ENCODE measurements at places on chromosomes 1 and 21. TPM values are rescaled to one million over a fixed set of nuclear protein-coding genes. Genes with fewer than 3 reads are reported as not detected.

DNA sequence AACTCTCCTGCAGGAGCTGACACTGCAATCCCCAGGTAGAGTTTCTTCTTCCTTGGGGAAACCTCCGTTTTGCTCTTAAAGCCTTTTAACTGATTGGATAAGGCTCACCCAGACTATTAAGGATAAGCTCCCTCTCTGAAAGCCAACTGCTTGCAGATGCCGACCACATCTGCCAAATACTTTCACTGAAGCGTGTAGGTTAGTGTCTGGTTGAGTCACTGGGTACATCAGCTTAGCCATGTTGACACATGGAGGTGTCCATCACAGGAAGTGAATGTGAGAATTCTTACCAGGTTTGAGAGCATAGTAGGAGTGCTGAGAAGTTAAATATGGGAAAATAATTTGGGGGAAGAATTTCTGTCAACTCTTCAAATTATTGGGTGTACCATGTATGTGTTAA is 202.0 kb downstream of the AJAP1 start:
- H3K27me3 ChIP-seq, result no peaks in the 10 kb centered on the region
- H3K27ac ChIP-seq, result no peak overlapping the region
- no peak overlapping the region for H3K4me3 ChIP-seq

DNA sequence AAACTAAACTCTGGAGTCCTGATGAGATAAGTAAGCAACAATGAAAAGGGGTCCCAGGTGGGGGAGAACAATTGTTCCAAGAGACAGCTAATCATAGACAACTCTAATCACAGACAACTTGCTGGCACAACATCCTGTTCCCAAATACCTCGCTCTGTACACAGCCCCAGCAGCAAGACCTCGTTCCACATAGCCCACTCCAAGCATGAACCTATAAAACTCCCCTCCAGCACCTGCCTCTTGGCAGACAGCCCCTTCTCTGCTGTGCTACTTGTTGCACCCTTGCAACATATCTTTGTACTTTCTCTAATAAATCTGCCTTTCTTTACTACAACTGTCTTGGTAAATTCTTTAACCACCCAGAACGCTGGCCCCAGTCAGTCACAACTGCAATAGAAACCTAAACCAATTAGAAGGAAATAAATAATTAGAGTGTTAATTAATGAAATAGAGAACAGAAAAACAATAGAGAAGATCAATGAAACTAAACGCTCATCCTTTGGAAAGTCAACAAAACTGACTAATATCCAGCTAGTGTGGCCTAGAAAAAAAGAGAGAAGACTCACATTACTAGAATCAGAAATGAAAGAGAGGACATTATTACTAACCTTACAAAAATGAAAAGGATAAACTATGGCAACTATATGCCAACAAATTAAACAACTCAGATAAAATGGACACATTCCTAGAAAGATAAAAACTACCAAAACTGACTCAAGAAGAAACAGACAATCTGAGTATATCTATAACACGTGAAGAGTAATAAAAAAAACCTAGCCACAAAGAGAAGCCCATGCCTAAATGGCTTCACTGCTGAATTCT is 36.1 kb downstream of the LRRC40 start:
- H3K4me3 ChIP-seq, result no peak overlapping the region
- no peaks in the 10 kb centered on the region for H3K36me3 ChIP-seq
- no peaks in the 10 kb centered on the region for H3K27me3 ChIP-seq
- DNase-seq, result no peak

PPP1R8 gene
- 31.2 TPM for polyA plus RNA-seq

- no peaks in the 10 kb centered on the region for H3K36me3 ChIP-seq
- H3K27me3 ChIP-seq, result no peaks in the 10 kb centered on the region
- no peak for DNase-seq
- no peak overlapping the region for H3K4me3 ChIP-seq
- no peak overlapping the region for H3K27ac ChIP-seq
Observed at GRCh38 chr21:15241997-15242736, 177.4 kb upstream of the NRIP1 start.

DNA sequence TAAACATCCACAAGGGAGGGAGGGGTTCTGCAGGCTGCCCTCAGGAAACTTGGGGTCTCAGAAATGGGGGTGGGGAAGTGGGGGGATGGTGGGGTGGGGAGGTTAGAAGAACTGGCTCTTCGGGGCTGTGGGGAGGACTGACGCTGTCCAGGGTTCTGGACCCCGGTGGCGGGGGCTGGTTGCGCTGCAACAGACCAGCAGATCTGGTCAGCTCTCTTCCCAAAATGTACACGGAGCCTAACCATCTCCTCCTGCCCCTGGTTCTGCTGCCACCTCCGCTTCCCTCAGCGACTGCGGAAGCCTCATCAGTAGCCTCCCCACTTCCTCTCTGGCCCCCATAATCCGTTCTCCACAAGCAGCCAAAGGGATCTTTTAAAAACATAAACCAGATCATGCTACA is 29.3 kb upstream of the C1QA start:
- peaks cover 81% of the 10 kb centered on the region for H3K27me3 ChIP-seq
- H3K4me3 ChIP-seq, result no peak overlapping the region
- no peak for DNase-seq

KLF17 gene
- polyA plus RNA-seq, result not detected

GRCh38 chr1:211541720-211542477 is 37.1 kb downstream of the SLC30A1 start:
- H3K27ac ChIP-seq, result no peak overlapping the region
- no peaks in the 10 kb centered on the region for H3K27me3 ChIP-seq
- H3K4me3 ChIP-seq, result no peak overlapping the region
- no peaks in the 10 kb centered on the region for H3K36me3 ChIP-seq
- no peak for DNase-seq

DNA sequence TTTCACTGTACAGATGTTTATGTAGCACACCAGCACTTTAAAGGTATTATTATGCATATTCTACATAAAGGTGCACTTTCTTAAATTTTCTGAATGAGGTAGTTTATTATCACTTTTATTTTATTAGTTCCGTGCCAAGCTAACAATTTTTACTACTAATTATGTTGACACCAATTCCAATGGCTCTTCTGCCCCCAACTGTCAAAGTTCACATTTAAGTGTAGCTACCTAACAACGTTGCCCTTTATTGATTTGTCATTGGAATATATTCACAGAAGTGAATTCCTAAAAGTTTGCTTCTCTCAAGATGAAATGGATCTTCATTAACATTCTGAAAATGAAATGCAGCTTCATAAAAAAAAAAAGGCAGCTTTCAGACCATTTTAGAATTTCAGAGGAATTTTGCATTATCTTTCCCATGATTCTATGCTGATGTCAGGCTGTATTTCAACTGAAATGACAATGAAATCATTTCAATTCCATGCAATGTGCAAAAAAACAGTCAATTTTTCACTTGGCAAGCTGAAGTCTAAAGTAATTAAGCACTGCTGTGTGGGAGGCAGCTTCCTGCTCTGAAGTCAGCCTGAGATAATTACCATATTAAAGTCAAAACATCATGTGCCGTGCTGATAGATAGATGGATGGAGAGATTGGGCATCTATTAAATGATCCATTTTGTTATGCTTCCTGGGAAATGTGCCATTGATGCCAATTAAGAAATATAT is 229.2 kb downstream of the TTLL7 start:
- H3K36me3 ChIP-seq, result no peaks in the 10 kb centered on the region
- no peaks in the 10 kb centered on the region for H3K27me3 ChIP-seq
- H3K27ac ChIP-seq, result no peak overlapping the region
- H3K4me1 ChIP-seq, result no peaks in the 10 kb centered on the region
- no peak overlapping the region for H3K4me3 ChIP-seq
- DNase-seq, result no peak

DNA sequence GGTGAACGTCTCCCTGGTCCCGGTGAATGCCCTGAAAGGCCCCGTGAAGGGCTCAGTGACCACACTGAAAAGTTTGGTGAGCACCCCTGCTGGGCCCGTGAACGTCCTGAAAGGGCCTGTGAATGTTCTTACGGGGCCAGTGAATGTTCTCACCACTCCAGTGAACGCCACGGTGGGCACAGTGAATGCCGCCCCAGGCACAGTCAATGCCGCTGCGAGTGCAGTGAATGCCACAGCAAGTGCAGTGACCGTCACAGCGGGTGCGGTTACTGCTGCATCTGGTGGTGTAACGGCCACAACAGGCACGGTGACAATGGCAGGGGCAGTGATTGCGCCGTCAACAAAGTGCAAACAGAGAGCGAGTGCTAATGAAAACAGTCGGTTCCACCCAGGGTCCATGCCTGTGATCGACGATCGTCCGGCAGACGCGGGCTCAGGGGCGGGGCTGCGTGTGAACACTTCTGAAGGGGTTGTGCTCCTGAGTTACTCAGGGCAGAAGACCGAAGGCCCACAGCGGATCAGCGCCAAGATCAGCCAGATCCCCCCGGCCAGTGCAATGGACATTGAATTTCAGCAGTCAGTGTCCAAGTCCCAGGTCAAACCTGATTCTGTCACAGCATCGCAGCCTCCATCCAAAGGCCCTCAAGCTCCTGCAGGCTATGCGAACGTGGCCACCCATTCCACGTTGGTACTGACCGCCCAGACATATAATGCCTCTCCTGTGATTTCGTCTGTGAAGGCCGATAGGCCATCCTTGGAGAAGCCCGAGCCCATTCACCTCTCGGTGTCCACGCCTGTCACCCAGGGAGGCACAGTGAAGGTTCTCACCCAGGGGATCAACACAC is 41.5 kb downstream of the ZBTB17 start:
- no peak overlapping the region for H3K27ac ChIP-seq
- DNase-seq, result no peak
- H3K27me3 ChIP-seq, result no peaks in the 10 kb centered on the region
- peaks cover 8% of the 10 kb centered on the region for H3K4me1 ChIP-seq

DNA sequence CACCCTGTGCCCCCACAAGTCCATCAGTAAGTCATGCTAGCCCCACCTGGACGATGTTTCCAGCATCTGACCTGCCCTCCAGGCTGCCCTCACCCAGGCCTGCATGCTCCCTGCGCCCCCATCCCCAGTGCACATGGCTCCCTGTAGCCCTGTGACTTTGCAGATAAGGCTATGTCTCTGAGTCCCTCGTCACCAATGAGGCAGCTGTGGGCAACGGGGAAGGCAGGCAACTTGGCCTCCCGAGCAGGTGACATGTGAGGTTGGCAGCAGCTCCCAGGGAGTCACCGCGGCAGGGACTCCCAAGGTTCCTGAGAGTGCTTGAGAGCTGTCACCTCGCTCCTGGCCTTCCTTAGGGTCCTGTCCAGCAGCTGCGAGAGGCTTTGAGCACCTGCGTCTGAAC is 32.4 kb upstream of the AGPAT3 start:
- no peak for DNase-seq
- no peak overlapping the region for H3K4me3 ChIP-seq
- no peak overlapping the region for H3K27ac ChIP-seq

GRCh38 chr1:205661429-205662134 is 18.7 kb downstream of the SLC45A3 start:
- DNase-seq, result no peak
- no peaks in the 10 kb centered on the region for H3K4me1 ChIP-seq
- H3K36me3 ChIP-seq, result no peaks in the 10 kb centered on the region
- no peaks in the 10 kb centered on the region for H3K27me3 ChIP-seq

ADAMTS5 gene
- 6.0 TPM for polyA plus RNA-seq

NBPF10 gene
- polyA plus RNA-seq, result 1.0 TPM

TAL1 gene
- polyA plus RNA-seq, result not detected

CFAP74 gene
- polyA plus RNA-seq, result not detected

ADGRB2 gene
- polyA plus RNA-seq, result not detected

- no peak overlapping the region for H3K4me3 ChIP-seq
- peak overlapping the region; percentile 69 for H3K27ac ChIP-seq
- peaks cover 5% of the 10 kb centered on the region for H3K36me3 ChIP-seq
- H3K27me3 ChIP-seq, result no peaks in the 10 kb centered on the region
- peak; percentile 85 for DNase-seq
Observed at GRCh38 chr1:11281518-11282331, 8.7 kb downstream of the UBIAD1 start.

- H3K27ac ChIP-seq, result no peak overlapping the region
- no peaks in the 10 kb centered on the region for H3K36me3 ChIP-seq
- peak; percentile 27 for DNase-seq
Observed at GRCh38 chr1:7390604-7391000, 380.5 kb upstream of the VAMP3 start.

DNA sequence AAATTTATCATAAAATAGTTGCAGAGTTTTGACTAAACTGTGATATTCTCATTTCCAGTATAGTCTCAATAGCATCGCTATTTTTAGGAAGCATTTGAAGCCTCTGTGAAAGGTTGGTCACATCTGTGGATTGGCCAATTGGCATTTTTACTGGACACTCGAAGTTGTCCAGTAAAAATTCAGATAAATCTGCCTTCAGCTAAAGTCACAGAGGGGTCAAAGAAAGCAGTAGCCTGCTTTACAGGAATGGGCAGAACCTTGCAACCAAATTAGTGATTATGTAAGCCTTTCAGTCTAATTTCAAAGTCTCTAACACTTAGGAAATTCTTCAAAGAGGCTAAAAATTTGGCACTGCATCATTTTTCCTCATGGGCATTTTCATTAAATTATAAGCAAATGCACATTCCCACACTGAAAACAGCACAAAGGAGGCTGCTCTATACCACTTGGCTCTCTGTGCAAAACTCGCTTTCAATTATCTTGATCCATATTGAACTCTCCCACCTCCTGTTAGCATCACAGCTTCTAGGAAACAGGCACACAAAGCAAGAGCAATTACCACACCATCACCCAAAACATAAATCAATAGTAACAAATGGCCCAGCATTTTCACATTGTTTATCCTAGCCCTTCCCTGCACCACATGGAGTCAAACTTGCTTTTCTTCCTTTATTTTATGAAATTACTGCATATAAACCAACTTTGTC is 318.5 kb upstream of the DUSP10 start:
- no peaks in the 10 kb centered on the region for H3K4me1 ChIP-seq
- no peak overlapping the region for H3K27ac ChIP-seq
- no peaks in the 10 kb centered on the region for H3K36me3 ChIP-seq
- H3K27me3 ChIP-seq, result no peaks in the 10 kb centered on the region
- H3K4me3 ChIP-seq, result no peak overlapping the region

DNA sequence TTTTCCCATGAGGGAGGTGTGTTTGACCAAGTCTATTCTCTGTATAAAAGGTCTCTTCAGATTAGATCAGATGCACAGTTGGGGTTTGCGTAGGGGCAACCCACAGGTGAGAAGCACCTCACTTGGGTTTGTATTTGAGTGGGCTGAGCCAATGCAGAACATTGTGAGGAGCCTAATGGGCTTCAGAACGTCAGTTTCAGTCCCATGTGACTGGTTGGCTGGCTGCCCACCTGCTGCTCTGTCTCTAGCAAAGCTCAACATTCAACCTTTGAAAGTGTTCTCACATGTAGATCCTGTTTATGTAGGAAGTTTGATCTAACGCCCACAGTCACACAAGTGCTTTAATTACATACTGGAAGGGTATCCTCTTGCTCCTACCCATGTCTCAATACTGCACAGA is 105.5 kb downstream of the FASLG start:
- no peak overlapping the region for H3K4me3 ChIP-seq
- no peak overlapping the region for H3K27ac ChIP-seq
- H3K36me3 ChIP-seq, result no peaks in the 10 kb centered on the region
- DNase-seq, result no peak

PRKCZ gene
- polyA plus RNA-seq, result 37.8 TPM

GRCh38 chr1:81876901-81877733 is 76.4 kb downstream of the ADGRL2 start:
- H3K36me3 ChIP-seq, result no peaks in the 10 kb centered on the region
- DNase-seq, result no peak
- peaks cover 66% of the 10 kb centered on the region for H3K4me1 ChIP-seq
- no peaks in the 10 kb centered on the region for H3K27me3 ChIP-seq

DCST1 gene
- polyA plus RNA-seq, result not detected

KCNN3 gene
- 0.23 TPM for polyA plus RNA-seq

Measured in sigmoid colon (tissue), 7 donors.